ENCODE measurements at places on chromosomes 16 and 17.

GRCh38 chr16:87115646-87116045 lies 201.5 kb downstream of the C16orf95 start:
- no peak for DNase-seq

- DNase-seq, result peak; percentile 76
Measured at GRCh38 chr16:56195151-56195550, 3.9 kb downstream of the GNAO1 start.

DNA sequence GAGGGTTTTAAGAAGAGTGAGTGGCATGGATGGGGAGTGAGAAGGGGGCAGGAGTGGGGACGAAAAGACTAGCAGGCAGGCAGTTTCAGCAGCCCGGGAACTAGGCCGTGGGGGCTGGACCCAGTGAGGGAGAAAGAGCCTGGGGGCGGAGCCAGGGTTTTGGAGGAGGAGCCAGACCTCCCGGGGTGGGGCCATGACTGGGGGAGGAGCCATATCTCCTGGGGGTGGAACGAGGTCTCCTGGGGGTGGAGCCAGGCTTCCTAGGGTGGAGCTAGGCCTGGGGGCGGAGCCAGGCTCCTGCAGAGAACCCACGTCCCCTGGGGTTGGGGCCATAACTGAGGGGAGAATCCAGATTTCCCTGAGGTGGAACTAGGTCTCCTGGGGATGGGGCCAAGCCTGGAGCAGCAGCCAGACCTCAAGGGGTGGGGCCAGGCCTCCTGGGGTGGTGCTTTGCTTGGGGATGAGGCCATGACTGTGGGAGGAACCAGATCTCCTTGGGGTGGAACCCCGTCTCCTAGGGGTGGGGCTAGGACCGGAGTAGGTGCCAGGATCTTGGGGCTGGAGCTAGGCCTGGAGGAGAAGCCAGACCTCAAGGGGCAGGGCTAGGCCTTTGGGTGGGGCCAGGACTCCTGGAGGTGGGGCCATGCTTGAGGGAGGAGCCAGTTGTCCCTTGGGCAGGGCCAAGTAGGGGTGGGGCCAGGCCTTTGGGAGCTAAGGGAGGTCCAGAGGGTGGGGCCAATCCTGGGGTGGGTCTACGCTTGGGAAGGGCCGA lies 41.7 kb upstream of the JPH3 start:
- DNase-seq, result no peak

- DNase-seq, result no peak
Measured at GRCh38 chr16:59632276-59632855, 898.2 kb upstream of the GOT2 start.

- no peak for DNase-seq
Measured at GRCh38 chr17:48093341-48094045, 7.8 kb downstream of the CBX1 start.

GRCh38 chr17:64780096-64781013 lies 118.2 kb upstream of the SMURF2 start:
- no peak for DNase-seq

DNA sequence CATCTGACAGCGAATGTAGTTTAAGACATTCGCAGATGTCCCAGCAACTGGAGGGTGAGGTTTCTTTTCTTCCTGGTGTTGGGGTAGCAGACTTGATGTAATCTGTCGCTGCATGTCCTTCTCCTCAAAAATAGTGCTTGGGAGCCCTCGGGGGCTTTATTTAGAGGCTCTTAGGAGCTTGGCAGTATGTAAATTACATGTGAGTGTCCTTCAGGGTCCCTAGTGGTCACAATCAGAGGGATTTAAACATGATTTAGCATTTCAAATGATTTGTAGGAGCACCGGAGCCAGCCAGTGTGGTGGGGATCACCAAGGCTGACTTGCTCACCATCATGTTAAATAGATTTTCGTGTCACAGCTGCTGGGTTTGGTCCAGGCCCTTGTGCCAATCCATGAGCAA lies 8.8 kb upstream of the SALL1 start:
- DNase-seq, result no peak

DNA sequence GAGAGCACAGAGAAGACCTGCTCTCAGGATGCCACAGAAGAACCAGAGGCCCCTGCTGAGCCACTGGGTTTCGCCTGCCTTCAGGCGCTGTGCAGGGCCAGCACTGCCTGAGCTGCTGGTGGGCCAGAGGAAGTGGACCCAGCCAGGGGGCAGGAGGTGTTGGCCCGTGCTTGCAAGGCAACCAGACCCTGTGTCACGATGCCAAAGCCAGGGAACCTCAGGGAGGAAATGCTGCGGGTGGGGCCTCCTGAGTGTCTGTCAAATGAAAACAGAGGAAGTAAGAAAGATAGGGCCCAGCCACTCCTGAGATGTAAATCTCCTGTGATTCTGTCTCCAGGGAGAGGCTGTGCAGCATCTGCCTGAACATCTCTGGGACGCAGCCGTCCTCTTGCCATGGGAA lies 58.1 kb upstream of the ADORA2B start:
- DNase-seq, result no peak

GRCh38 chr17:36864827-36865430 lies 72.3 kb upstream of the LHX1 start:
- no peak for DNase-seq

All from NCI-H2107 (cell line).